ENCODE measurements at places on chromosomes 16 and 17.

DNA sequence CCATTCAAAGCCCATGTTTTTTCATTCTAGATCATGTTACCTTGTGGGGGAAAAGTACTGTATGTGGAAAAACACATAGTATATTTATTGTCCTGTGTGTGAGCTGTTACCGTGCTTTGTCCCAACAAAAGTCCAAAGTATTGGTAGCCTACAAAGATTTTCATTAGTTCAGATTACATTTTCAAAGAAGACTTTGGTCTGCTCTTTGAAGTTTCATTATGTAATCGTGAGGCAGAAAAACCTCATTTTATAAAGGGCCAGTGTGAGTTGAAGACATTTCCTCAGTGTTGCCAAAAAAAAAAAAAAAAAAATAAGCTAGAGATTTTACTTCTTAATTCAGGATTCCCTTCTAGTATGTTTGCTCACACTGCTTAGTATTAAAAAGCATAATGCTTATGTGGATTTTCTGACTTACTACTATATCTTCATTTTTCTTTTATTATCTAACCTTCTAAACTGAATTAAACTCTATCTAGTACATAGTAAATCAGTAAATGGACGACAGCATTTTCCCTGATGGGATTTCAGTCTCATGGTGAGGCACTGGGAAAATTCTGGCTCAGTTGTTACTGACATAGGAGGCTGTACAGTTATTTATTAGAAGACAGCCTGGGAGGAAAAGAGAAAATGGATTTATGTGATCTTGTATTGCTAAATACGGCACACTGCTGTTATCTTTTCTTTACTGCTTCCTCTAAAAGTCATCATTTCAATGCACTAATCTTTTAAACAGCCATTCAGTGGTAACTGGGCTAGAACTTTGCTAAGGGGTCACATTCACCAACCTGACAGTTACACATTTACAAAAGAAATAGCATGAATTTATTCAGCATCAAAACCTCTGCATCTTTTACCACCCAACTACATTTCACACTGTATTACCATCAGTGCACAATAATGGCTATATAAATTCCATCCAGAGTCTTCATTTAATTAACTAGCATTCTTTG, 100.6 kb downstream of the STXBP4 start:
- no peak for DNase-seq

GRCh38 chr17:31559584-31560501, 168.4 kb downstream of the RAB11FIP4 start:
- DNase-seq, result no peak

- no peak for DNase-seq
These were observed 364.4 kb downstream of the XYLT1 start for GRCh38 chr16:17106243-17106791.

DNA sequence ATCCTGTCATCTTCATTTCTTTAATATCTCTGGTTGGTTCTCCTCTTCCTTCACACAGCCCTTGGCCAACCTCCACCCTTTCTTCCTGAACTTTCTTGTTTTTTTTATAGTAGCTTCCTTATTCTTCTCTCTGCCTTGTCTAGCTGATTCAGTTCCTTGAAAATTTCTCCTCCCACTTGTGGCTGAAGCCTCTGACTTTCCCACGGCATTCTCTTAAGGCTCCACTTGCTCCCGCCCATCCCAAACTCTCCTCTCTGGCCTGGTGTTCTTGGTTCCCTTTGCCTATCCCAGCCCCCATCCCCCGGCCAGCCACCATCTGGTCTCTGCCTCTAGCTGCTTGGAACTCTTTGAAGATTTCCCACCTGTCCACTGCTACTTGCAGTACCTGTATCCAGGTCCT, 29.1 kb downstream of the NLRP1 start:
- no peak for DNase-seq

- no peak for DNase-seq
These were observed 1603.8 kb downstream of the CDH8 start for GRCh38 chr16:60432472-60432871.

DNA sequence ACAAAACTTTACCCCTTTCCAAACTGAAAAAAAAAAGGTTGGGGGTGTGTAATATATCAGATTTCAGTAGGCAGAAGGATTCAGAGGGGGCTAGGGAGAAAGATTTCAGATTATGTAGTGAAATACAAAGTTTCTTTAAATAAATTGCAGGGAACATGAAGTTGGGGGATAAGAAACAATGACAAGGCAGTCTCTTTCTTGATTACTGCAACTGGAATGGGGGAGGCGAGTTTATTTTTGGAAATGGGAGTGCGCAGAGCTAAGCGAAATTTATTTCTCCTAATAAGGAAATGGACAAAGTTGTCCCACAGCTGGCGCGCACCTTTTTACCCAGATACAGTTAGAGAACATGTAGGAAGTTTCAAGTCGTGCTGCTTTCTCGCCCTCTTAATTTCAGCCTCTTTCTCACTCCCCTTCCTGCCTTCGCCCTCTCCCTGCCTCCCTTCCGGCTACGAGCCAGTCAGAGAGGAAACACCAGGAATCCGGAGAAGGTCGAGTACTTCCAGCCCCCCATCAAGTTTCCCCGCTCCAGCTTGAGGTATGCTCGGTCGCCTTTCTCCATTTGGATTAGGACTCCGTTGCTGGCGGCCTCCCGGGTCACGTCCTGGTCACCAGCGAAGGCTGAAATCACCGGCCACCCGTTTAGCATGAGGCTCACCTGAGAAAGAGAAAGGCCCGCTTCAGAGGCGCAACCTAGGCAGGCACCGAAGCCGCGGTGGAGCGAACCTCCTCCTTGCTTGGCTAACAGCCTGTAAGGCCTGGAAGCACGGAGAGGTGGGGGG, 2.5 kb downstream of the CBLN1 start:
- no peak for DNase-seq

- peak; percentile 27 for DNase-seq
These were observed 39.7 kb downstream of the CACNG4 start for GRCh38 chr17:67004181-67004580.

DNA sequence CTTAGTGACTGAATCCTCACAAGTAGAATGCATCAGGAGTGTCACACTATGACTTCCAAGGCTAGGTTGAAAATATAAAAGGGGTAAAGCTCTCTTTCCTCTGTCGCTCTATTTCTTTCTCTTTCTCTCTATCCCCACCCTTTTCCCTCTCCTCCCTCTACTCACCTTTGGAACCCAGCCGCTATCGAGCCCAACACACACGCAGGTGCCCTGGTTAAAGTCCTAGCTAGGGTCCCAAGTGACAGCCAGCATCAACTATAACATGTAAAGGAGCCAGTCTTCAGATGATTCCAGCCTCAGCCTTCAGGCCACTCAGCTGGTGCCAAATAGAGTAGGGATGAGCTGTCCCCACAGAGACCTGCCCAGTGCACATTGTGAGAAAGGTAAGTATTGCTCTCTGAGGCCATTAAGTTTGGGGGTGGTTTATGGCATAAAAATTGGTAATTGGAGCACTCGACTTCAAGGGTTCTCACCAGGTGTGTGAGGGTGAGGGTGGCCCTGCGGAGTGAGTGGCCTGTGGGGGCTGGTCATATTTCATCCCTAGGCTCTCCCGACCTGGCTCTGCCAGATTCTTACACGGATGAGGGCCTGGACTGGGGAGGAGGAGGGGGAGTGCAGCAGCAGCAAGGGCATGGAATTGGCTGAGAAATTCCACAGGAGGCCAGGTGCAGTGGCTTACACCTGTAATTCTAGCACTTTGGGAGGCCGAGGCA, 14.9 kb upstream of the C16orf54 start:
- DNase-seq, result no peak

DNA sequence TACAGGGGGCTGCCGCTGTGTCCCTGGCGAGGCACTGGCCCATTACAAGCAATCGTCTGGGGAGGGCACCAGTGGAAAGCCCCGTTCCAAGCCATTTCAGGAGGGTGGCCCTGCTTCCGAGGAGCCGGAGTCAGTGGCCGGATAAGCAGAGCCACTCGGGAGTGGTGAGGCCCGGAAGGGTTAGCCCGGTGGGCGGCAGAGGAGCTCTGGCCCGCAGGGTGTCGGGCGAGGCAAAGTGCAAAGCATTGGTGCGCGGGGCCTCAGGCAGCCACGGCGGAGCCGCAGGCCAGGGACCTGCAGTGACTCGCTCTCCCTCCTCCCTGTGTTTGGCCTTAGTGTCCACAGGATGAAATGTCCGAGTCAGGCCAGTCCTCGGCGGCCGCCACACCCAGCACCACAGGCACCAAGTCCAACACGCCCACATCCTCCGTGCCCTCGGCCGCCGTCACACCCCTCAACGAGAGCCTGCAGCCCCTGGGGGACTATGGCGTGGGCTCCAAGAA, 24.6 kb downstream of the NME3 start:
- no peak for DNase-seq

- peak; percentile 64 for DNase-seq
These were observed 5.0 kb downstream of the SEC14L1 start for GRCh38 chr17:77145612-77146245.

DNA sequence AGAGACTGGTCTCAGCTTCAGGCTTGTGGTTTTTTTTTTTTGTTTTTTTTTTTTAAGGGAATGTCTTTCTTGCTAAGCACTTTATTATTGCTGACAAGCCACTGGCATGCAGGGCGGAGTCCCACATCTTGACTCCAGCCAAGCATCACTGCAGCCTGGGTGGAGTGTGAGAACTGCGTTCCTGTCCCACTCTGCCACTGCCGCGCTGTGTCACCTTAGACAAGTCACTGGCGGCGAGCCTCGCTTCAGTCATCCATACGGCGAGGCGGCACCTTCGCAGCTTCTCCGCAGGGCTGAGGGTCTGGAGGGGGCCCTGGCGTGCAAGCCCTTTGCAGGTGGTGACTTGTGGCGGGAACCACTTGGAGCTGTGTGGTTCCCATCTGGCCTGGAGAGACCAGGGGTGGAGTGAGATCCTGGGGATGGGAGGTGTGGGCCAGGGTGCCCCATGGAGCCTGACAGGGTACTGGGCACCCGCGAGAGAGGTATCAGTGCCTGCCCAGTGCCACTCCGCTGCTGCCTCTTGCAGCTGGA, 99.1 kb upstream of the CIBAR2 start:
- no peak for DNase-seq

- DNase-seq, result peak; percentile 35
These were observed 108.0 kb upstream of the CIBAR2 start for GRCh38 chr16:85220125-85220839.

DNA sequence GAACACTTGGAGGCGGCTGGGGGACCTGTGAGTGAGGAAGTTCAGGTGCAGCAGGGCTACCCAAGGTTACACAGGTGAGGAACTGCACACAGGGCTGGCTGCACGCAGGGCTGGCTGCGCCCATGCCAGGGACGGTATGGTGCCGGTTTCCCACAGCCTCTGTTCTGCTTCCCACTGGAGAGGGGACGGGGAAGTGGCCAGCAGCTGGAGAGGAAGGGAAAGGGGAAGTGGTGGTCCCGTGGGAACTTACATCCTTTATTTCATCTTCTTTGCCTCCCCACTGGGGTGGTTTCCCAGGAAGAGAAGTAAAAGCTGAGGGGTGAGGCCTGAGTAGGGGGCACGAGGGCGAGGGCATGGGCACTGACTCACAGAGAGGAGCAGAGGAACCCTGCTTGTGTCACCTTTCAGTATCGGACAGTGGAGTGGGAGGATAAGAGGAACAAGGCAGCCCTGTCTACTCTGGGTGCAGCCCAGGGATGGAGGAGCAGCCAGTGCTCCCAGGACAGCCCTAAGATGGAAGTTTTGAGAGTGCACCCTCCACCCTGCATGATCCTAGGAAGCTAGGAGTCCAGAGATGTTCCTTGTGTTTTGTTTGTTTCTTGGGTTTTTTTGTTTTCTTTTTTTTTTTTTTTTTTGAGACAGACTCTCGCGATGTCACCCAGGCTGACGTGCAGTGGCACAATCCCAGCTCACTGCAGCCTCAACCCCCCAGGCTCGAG, 25.5 kb upstream of the CDH1 start:
- no peak for DNase-seq

DNA sequence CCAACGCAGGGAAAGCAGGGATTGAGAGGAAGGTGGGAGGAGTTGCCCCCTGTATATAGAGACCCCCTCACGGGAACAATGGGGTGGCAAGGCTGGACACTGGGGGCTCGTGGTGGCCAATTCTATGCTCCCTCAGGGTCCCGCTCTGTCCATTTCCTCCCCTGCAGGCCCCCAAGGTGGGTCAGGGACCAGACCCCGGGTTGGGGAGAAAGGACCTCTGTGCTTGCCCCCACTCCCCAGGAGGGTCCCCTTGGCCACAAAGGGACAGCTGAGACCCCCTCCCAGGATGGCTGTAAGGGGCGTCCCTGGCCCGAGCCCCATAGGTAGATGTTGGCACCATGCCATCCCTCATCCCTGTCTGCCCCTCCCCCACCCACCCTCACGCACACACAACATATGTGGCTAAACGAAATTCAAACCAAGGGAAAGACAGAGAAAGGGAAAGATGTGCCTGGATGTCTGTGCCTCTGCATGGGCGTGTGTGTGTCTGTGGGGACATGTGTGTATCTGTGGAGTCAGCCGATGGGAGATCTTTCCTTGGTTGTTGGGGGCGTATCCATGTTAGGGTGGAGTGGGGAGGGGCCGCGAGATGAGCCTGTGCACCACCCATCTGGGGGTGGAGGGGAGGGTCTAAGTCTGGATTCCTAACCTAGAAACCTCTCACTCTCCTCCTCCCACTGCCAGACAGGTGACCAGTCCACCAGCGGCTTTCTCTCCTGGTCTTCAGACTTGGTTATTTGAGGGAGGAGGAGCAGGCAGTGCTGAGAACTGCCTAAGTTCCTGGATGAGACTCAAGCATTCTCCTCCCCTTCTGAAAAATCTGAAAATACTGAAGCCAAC, 642 bp upstream of the NEUROD2 start:
- no peak for DNase-seq

GRCh38 chr16:51922476-51922875, 624.5 kb downstream of the TOX3 start:
- DNase-seq, result no peak

- no peak for DNase-seq
These were observed 6.5 kb upstream of the OR2C1 start for GRCh38 chr16:3349175-3349574.

DNA sequence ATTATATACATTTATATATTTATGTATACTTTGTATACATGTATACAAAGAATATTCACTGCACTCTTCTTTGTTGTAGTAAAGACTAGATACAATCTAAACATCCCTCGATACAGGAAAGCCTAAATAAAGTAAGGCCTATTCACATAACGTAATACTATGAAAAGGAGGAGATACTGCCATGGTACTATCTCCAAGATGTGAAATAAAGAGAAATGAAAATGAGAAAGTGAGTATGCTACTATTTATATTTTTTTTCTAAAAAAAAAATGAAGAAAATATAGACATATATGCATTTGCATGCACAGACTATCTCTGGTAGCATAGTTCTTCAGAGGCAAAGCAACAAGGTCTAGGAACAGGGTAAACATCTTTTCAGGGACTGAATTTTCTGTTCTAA, 19.4 kb downstream of the CFDP1 start:
- DNase-seq, result no peak

GRCh38 chr17:49343273-49343672, 18.8 kb downstream of the ZNF652 start:
- DNase-seq, result no peak

GRCh38 chr16:6105115-6105514, 1007.5 kb upstream of the EEF2KMT start:
- no peak for DNase-seq

GRCh38 chr17:61335845-61336655, 63.6 kb upstream of the TBX2 start:
- DNase-seq, result no peak
